ENCODE measurements at places on chromosomes 2 and 18.

GRCh38 chr2:179837408-179837807, 24.0 kb downstream of the ZNF385B start:
- DNase-seq = no peak

DNA sequence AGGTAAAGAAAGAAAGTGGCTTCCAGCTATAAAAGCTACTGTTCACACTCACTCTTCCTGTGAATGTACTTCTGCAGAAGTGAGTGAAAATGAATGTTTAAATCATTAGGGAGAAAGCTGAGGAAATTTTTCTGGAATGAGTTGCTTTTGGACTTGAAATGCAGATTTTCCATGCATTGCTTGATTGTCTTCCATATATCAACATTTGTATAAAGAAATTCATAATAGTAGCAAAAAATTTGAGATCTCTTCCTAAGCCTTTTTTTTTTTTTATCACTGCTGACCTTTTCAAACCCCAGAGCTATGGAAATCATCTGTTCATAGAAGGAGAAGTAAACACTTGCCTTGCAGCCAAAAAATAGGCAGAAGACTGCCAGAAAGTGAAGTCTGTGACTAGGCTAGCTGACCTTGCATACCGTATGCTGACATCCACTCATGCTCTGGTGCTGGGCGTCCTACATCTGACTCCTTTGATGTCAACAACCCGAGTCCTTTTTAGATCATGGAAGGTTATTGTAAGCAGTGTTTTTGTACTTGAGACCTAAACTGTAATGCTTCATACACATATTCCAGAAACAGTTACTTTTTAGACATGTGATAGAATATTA, 154.5 kb upstream of the RASGRP3 start:
- peak; percentile 23 for DNase-seq

- DNase-seq = no peak
Observed at GRCh38 chr18:77108001-77108692, 24.4 kb downstream of the MBP start.

DNA sequence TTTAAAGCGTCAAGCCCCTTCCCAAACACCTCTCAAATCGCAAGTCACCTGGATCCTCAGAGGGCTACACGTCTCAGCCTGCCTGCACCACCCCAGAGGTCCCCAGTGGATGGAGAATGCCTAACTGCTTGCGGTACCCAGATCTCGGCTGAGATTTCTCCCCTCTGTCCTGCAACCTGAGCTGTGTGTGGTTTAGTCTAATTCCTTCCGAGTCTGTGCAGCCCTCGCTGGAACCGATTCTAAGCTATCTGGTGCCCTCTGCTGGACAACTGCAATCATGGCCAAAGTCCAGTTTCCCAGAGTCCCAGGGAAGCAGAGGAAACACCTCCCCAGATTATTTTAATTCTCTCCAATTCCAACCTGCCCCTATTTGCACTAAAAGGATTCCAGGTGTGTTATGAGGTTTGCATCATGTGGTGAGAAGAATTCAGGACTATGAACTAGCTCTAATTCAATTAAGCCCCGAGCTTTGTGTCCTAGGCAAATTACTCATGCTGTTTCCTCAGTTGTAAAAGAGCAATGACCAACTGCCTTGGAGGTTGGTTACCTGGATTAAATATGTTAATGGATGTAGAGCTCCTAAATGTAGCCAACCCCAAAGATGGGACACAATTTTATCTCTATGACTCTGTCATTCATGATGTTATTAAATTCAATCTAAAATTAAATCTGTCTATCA, 276.1 kb upstream of the NCKAP5 start:
- peak; percentile 52 for DNase-seq

- DNase-seq = peak; percentile 78
Observed at GRCh38 chr18:63317982-63318888, 1.3 kb downstream of the BCL2 start.

GRCh38 chr2:190655113-190655512, 6.2 kb downstream of the NAB1 start:
- no peak for DNase-seq
